ENCODE measurements at places on chromosomes 2 and 18. TPM values are rescaled to one million over a fixed set of nuclear protein-coding genes. Genes with fewer than 3 reads are reported as not detected.

DNA sequence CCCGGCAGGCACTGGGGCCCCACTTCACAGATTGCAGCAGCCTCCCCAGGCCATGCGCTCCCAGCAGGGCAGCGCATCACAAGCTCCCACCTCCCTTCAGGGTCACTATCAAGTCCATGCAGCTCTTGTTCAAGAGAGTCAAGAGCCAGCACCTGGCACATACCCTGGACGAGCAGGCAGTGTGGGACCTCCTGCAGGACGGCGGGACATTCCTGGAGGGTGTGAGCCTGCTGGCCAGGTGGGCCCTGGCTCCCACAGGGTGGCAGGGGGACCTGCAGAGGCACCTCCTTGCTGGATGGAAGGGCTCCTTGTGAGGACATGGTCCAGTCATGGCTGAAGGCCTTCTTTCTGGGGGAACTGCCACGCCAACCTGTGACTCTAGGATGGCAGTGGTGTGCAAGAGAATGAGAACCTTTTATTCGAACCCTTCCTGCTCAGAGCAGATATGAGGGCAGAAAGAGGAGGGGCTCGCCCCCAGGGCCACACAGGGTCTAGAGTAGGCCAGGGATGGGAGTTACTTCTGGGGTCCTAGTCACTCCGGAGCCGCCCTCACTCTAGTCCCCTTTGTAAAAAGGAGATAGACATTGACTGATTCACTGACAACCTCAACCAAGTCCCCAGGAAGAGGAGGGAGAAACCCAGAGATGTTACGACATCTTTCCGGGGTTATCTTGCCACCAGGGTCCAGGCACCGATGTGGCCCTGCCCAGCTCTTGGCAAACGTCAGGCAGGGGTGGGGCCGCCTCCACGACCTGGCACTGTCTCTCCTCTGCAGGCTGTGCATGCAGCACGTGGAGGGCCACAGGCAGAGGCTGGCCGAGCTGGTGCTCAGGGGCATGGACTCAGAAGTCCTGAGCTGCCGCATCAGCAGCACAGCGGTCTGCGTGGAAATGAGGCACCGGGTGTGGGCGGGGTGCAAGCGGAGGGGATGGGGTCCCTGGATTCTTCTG lies 31.3 kb downstream of the HJURP start:
- DNase-seq = no peak

GRCh38 chr2:223306371-223306770 lies 254.4 kb downstream of the KCNE4 start:
- peak; percentile 60 for DNase-seq

DNA sequence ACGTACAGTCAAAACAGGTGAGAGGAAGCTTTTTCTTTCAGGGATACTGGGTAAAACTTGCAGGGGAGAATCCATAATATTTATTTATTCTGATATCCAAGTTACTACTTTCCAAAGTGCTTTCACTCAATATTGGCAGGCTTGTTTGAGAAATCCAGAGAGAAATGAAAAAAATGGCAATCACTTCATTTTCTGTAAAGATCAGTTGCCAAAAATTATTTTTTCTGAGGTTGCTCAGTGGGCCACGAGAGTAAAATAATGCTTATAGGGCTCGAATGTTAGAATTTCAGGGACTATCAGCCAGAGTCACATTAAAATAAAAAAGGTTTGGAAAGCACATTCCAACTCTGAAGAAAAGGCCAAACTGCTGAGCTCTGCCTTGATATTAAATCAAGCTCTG lies 324.6 kb upstream of the RND3 start:
- no peak for DNase-seq

DNA sequence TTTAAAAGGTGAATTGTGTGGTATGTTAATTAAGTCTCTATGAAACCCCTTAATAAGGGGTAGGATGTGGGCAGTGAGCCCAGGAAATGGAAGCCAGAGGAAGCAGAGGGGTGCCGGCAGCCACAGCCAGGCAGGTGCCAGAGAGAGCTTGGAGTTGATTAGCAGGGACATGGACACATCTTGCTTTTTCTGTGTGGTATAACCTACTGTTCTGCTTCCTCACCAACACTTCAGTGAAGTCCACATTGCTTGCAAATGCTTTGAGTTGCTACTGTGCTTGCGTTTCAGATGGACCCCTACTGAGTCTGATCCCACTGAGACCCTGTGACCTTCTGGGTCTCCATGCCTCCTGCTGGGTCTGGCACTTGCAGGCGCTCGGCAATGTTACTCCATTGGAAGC lies 30.3 kb upstream of the ARHGEF4 start:
- DNase-seq = no peak

DNA sequence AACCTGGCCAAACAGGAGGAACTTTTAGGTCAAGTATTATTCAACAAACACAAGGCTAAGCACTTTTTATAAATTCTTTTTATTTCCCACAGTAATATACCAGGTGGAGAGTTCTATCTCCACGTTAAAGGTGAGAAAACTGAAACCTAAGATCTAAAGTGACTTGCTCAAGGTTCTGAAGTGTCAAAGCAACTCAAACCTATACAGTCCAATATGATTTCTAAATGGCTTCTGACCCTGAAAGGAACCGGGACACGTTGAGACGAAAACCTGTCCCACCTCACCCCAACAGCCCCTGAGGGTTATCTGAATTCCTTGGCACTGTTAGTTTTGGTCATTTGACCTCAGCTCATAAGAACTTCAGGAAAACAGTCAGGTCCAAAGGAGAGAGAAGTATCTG lies 814.5 kb upstream of the LRATD1 start:
- no peak for DNase-seq

- DNase-seq = no peak
These were observed 67.9 kb upstream of the TXNDC2 start for GRCh38 chr18:9817725-9818422.

GRCh38 chr18:34651586-34652369 lies 58.3 kb upstream of the DTNA start:
- DNase-seq = peak; percentile 72

DNA sequence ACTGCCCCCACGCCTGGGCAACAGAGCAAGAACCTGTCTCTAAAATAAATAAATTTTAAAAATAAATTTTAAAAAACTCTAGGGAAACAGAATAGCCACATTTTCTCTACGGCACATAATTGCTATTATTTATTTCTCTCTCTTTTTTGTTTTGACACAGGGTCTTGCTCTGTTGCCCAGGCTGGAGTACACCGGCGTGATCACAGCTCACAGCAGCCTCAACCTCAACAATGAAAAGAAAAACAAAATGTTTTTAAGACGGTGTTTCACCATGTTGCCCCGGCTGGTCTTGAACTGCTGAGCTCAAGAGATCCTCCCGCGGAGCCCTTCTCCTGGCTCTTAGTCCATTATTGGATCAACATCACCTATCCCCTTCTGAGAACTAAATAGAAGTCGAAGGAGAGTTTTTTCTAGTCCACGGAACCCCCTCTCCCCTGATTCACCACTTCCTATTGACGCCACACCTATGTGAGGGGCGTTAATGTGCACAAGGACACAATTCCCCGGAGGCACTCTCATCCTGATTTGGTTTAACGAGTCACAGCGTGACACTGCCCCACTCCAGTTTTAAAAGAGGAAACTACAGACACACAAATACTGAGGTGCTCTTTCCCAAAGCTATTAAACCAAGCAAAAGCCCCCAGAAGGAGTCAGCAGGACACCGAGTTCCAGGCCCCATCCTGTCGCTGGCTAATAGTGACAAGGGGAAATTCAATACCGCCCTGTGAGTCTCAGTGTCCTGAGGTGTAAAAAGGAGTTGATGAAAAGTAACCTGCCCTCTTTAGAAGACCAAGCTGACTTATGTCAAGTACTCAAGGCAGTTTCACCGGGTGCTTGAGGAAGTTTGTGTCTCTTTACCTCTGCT lies 1.1 kb downstream of the NPC1 start:
- peak; percentile 76 for DNase-seq

- no peak for DNase-seq
These were observed 47.8 kb downstream of the ARHGEF4 start for GRCh38 chr2:130884503-130884902.

DNA sequence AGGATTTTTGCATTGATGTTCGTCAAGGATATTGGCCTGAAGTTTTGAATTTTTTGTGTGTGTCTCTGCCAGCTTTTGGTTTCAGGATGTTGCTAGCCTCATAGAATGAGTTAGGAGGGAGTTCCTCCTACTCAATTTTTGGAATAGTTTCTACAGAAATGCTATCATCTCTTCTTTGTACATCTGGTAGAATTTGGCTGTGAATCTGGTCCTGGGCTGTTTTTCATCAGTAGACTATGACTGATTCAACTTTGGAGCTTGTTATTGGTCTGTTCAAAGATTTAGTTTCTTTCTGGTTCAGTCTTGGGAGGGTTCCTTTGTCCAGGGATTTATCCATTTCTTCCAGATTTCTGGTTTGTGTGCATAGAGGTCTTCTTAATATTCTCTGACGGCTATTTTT lies 166.7 kb downstream of the ST6GAL2 start:
- DNase-seq = no peak

GRCh38 chr2:204611764-204612163 lies 66.5 kb downstream of the PARD3B start:
- DNase-seq = no peak

The SP140L gene
- 9.3 TPM for total RNA-seq

The GRP gene
- total RNA-seq = not detected

The GATA6 gene
- total RNA-seq = 5.5 TPM

The C2orf81 gene
- total RNA-seq = 0.37 TPM

The SIX2 gene
- total RNA-seq = 11.5 TPM

The SERPINB5 gene
- 35.3 TPM for total RNA-seq

The RBM45 gene
- total RNA-seq = 25.0 TPM

The SCYGR3 gene
- total RNA-seq = not detected
